H54 (cell line): ENCODE measurements at places on chromosomes 4 and X.

- DNase-seq = no peak
These were observed 1093.8 kb upstream of the AGA start for GRCh38 chr4:178535939-178536579.

- no peak for DNase-seq
These were observed 97.5 kb upstream of the PRPS2 start for GRCh38 chrX:12693754-12694153.

- no peak for DNase-seq
These were observed 541.2 kb upstream of the SMIM31 start for GRCh38 chr4:164212714-164213113.

DNA sequence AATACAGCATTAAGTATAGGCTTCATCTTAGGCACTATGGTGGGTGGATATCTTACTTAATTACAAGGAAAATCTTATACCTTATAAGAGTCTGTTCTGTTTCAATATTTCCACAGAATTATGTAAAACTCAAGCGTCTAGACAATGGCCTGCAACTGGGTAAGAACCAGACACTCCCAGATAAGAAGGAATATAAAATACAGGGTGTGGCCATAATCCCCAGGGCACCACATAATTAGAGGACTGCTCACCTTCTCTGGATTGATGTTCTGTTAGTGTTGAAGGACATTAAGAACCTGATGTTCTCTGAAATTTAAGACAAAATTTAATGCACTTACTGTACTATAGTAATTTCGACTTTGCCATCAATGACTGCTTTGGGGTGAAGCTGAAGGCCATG is 198.2 kb upstream of the ARSJ start:
- no peak for DNase-seq

GRCh38 chrX:50638123-50638522 is 167.5 kb upstream of the DGKK start:
- no peak for DNase-seq

DNA sequence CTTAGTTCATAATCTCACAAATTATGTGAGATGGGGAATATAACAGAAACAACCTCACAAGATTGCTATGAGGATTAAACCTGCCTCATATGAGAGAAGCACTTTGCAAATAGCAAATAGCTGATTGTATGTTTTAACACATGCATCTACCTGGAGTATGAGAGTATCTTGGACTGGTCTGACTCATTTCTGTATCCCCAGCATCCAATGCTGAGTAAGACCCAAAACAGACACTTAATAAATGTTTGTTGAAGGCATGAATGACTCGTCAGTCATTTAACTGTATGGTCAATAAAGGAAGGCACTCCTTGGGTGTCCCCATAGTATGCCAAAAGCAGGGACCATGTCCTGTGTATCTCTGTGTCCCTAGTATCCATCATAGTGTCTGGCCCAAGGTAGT is 350.9 kb upstream of the F9 start:
- no peak for DNase-seq

DNA sequence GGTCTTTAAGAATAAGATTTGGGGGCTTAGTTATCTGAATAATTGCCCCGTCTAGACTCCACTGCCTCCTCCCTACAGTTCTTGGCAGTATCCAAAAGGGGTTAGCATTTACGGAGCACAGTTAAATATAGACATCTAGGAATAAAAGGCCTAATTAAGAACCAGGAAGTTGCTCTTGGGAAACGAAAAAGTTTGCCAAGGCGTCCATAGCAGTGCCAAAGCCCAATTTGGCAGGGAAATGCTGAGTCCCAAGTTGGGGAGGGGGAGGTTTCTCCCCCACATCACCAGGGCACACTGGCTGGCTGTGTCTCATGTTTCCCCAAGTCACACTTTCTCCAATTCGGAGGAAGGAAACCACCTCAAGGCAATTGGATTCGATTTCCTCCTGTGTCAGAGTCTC is 338.7 kb downstream of the FBXW7 start:
- no peak for DNase-seq

- DNase-seq = no peak
These were observed 327.0 kb upstream of the ZFP42 start for GRCh38 chr4:187668526-187669082.

DNA sequence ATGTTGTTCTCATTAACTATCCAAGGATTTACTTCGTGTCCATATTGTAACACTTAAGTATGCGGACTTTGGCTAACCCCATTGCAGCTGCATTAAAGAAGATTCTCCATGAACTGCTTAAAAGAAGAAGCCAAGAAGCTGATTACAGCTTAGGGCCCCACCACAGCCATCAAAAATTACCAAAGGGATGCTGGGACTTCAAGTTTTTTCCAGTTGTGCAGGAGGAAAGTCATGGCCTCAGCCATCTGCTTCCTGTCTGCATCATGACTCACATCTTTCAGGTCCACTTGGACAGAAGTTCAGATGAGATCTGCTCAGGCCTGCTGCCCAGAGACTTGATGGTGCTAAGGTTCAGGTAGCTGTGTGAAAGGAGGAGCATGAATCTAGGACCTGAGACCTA is 38.8 kb upstream of the CAPN6 start:
- DNase-seq = no peak

GRCh38 chr4:15805583-15806517 is 27.7 kb downstream of the CD38 start:
- DNase-seq = peak; percentile 12

DNA sequence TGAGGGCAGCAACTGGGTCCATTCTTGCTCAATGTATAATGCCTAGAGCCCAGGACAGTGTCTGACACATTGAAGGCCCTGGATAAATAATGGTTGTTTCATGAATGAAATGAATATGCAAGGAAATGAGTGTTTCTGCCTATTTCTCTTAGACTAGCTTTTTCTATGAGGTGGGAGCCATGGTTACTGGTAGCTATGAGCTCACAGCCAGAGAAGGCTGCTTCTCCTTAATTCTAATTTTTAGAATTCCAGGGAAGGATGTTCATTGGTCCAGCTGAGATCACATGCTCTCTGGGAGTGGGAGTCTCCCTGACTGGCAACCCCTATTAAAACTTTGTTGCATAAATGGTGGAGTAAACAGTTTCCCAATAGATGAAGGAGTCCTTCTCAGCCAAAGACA is 9.7 kb upstream of the DCUN1D4 start:
- no peak for DNase-seq

GRCh38 chr4:159433337-159433736 is 330.5 kb downstream of the RAPGEF2 start:
- DNase-seq = no peak

DNA sequence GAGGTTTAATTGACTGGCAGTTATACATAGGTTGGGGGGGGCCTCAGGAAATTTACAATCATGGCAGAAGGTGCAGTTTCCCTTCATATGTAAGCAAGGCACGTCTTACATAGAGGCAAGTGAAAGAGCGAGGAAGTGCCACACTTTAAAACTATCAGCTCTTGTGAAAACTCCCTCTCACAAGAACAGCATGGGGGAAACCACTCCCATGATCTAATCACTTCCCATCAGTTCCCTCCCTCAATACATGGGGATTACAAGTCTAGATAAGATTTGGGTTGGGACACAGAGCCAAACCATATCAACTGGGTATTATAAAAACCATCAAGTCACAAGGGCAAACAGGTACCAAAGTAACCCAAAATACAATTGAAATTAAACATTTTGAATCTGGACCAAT is 182.0 kb upstream of the FAT4 start:
- DNase-seq = no peak

DNA sequence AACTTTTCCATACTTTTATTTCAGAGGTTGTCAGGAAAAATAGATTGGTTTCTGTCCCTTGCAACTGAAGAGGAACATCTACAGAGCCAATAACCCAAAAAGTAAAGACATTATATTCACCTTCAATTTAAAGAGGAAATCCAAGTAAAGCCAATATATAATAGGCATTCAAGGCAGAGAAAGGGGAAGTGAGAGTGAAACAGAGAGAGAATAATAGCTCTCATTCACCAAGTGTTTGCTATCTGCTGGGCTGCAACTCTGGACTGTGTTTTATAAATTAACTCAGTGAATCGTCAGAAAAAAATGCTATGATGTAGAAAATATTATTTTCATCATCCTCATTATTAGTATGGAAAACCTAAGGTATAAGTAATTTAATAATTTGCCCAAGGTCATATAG is 448.5 kb downstream of the TRAM1L1 start:
- DNase-seq = no peak

DNA sequence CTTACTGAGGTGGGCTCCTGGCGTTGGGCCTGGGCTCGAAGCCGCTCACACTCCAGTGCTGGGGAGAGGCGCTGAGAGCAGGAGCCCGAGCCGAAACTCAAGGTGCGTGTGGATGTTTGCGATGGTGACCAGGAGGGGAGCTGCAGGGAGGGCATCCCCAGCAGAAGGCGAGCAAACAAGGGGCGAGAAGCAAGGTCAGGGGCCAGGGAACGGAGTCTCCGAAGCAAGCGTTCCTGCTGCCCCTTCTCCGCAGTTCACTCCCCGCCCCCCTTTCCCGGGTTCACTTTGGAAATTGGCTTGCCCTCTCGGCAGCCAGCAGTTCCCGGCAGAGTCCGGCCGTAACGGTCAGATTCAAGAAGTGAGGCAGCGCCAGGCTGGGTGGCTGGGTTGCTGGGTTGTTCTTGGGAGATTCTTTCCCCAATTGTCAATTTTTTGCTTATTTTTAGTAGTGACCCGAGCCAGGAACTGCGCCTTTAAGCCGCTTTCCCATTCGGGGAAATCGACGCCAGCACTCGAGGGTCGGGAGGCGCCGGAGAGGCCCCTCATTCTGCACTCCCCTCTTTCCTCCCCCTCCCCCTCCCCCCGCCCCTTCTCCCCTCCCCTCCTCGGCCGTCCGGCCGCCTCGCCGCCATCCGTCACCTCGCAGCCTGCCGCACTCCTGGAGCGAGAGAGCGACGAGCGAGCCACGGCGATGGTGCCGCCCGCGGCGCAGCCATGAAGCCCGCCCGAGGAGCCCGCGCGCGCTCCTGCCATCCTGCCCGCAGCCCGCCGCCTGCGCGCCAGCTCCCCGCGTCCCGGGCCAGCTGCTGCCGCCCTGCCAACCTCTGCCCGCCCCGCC is at the start of gene FRMPD3:
Gene FRMPD3, plus strand, starts transcription at position 655 of the 838 bp plus-strand sequence. CDS start 76,937 bp downstream, outside the sequence.
- no peak for DNase-seq

DNA sequence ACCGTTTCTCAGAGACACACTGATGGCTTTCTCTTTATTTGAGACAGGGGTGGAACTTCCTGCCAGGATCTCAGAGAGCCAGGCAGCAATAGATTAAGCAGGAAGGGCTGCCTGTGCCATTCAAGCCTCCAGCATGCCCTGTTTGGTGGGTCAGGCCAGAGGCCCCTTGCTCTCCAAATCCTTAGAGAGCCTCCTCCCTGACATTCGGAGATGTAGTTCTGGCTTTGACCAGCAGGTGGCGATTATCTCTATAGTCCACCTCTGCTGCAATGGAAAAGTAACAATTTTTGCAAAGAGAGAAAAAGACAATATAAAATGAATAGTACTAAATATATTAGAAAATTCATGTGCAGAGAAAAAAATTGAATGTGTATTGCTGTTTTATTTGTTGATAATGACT is 93.9 kb downstream of the NXF2B start:
- DNase-seq = peak; percentile 1

GRCh38 chrX:45454290-45454689 is 253.6 kb upstream of the DIPK2B start:
- no peak for DNase-seq

- no peak for DNase-seq
These were observed 17.7 kb upstream of the XKRX start for GRCh38 chrX:100946299-100946927.

DNA sequence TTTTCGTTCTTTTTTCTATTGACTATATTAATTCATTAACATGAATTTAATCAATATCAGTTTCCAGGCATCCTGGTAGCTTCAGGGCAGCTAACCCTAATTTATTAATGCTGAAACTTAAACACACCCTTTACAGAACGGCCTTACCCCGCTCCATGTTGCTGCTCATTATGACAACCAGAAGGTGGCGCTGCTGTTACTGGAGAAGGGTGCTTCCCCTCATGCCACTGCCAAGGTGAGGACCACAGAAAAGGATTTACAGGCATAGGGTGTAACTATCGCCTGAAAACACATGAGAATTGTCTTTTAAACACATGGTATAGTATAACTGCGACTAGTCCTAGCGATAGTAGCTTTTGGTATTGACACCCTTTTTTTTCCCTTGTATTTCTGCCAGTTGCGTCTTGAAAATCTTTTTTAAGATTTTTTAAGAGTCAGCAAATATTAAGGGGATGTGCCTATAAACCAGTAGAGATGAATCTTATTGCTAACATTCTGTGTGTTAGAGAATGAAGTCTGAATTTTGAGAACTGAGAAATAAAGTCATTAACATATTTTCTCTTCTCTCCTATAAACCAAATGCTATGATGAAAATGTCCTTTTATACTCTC is 229.0 kb downstream of the ANK2 start:
- peak; percentile 33 for DNase-seq

- no peak for DNase-seq
These were observed 51.4 kb downstream of the ENOX2 start for GRCh38 chrX:130851569-130851968.

DNA sequence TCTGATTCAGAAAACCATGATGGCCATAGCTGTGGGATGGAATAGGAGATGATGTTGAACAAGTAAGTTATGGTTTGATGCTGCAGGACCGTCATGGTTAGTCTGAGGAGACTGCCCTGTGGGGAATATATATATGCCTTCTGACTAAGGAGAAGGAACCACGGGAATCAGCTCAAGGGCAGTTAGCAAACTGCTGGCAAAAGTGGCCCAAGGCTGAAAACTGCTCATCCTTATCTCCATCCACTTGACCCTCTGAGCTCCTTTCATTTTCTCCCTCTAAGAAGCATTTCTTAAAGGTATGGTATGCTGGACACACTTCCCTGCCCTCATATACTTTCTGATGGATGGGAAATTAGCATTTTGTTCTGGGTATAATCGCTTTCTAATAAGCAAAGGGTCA is 161.9 kb downstream of the ENOX2 start:
- DNase-seq = no peak

DNA sequence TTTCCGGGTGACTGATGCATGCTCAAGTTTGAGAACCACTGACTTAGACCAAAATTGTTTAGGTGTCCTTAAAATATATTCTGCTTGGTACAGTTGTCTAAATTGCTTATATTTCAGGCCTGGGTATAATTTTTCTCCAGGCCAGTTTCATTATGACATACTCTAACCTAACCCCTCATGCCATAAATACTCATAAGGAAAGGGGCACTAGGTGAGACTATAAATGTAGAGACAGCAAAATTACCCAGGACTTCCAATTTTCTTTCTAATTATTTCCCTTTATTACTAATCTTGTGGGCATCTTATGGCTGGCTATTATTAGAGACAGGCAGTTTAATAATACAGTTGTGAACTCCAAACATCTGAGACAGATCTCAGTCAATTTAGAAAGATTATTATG is 150.2 kb downstream of the RRAGB start:
- DNase-seq = no peak
